H9 (cell line): ENCODE measurements at places on chromosomes 11 and 22. TPM values are rescaled to one million over a fixed set of nuclear protein-coding genes. Genes with fewer than 3 reads are reported as not detected.

DNA sequence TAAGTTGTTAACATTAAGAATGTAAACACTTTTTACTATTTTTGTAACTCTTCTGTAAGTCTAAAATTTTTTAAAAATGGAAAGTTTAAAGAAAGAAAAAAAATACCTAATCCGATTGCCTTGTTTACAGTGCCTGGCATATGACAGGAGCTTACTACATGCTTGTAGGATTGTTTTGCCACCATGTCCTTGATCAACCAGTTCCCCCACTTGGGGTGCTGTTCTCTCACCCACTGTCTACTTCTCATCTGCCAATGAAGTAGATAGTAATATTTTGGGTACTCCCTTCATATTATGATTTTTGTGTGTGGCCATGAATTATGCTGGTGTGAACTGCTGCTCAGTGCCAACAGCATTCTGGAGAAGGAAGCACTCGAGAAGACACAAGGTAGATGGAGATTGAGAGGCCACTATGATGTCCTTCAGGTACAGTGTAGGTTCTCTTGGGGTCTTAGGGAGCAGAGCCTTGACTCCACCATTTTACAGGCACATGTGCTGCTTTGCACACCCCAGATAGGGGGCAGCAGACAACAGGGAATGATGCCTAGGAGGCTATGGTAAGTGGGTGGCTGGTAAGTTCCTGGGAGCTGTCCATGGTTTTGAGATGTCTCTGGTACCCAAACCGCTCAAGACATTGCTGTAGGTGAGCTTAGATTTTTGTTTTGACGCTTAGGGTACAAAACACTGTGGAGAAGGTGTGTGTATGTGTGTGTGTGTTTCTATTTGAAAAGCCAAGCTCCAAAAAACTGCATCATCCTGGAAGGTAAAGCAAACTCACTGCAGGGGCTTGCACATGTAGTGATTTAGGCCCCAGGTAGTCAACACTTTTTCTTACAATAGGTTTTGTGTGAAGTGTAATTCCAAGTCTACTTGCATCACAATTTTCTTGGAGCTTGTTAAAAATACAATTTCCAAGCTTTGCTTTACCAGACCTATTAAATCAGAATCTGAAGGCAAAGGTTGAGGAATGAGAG, 494.5 kb upstream of the LARGE1 start:
- H3K36me3 ChIP-seq: no peaks in the 10 kb centered on the region
- no peaks in the 10 kb centered on the region for H3K27me3 ChIP-seq
- peaks cover 5% of the 10 kb centered on the region; the same call in 1 of the 2 replicates for H3K4me1 ChIP-seq
- peak; percentile 90 for DNase-seq
- H3K4me3 ChIP-seq: no peak overlapping the region
- no peak overlapping the region for H3K27ac ChIP-seq

The THAP12 gene
- 42.5 and 43.0 TPM in 2 replicates for total RNA-seq

DNA sequence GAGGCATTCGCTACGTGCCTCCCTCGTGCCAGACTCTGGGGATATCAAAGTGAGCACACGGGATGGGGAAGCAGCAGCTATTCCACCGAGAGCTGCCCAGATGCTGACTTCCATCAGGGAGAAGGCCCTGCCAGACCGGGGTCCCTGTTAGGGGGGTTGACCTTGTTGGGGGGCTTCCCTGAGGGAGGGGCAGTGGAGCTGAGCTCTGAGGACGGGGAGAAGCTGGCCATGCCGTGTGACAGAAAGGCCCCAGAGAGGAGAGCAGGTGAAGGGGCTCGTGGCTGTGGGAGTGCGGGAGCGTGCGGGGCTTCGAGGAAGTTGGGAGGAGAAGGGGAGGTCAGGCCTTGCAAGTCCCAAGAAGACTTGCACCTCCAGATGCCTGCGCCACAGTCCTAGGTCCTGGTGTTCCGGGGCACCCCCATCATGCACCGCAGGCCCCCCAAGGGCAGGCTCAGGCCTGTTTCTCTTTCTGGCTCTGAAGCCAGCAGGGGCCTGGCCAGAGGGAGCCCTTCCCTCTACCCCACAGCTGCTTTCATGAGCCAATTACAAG, 94.4 kb downstream of the ARHGAP8 start:
- DNase-seq: no peak
- H3K36me3 ChIP-seq: peaks cover 21% of the 10 kb centered on the region
- no peaks in the 10 kb centered on the region for H3K27me3 ChIP-seq
- no peaks in the 10 kb centered on the region for H3K4me1 ChIP-seq

The MS4A2 gene
- total RNA-seq: not detected in 2 replicates

The NTM gene
- 9.9 and 13.8 TPM in 2 replicates for total RNA-seq

DNA sequence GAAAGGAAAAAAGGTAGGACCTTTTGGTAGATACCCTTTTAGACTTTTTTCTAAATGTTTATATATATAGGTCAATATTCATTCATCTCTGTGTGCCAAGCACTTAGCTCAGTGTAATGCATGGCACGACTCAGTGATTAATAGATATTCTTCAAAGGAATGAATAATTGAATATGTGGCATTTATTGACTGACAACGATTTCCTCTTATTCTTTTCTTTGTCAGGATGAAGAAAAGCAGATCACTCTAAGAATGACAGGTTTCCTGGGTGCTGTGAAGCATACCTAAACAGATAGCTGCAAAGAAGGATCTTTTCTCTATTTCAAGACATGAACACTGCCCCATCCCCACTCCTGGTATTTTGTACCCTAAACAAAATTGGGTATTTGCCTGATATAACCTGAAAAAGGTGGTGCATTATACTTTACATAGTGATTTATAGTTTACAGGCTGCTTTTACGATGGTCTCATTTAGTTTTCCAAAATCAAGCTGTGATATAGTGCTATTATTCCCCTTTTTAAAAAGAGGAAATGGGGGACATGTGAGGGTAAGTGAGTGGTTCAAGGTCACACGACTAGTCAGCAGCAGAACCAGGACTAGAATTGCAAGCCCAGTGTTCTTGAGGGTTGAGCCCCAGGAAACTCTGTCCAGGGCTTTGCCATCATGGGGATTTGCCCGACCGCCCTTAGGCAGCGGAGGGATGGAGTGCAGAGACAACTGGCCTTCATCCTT, 32.9 kb upstream of the CLMP start:
- H3K36me3 ChIP-seq: no peaks in the 10 kb centered on the region
- no peak overlapping the region for H3K27ac ChIP-seq
- peaks cover 10% of the 10 kb centered on the region for H3K4me1 ChIP-seq
